ENCODE measurements at places on chromosomes 1 and 21. TPM values are rescaled to one million over a fixed set of nuclear protein-coding genes. Genes with fewer than 3 reads are reported as not detected.

Gene ATP1A2
- 0.28 TPM for total RNA-seq

Gene CYP4A11
- total RNA-seq, result not detected

Gene WNT3A
- total RNA-seq, result not detected

Gene SPOCD1
- total RNA-seq, result 44.0 TPM

Gene CD1D
- under 0.01 TPM for total RNA-seq

Gene LSM10
- 43.3 TPM for total RNA-seq

Gene KCNN3
- 0.28 TPM for total RNA-seq

Gene SELENBP1
- 19.7 TPM for total RNA-seq

Gene SSU72
- 71.9 TPM for total RNA-seq

Gene BEND5
- total RNA-seq, result under 0.01 TPM

Gene ADORA3
- not detected for total RNA-seq

Gene VHLL
- not detected for total RNA-seq

Gene OR2G6
- total RNA-seq, result not detected

Gene VN1R5
- not detected for total RNA-seq

Gene ZNF678
- total RNA-seq, result 5.6 TPM

Gene NBPF19
- 18.0 TPM for total RNA-seq

Gene GSTM5
- total RNA-seq, result 3.9 TPM

Gene ITGB2
- 0.56 TPM for total RNA-seq

Gene CACHD1
- 2.7 TPM for total RNA-seq

Gene CCDC181
- 1.7 TPM for total RNA-seq

Gene FCER1G
- 0.38 TPM for total RNA-seq

Gene LMOD1
- total RNA-seq, result 25.7 TPM

Measured in regular cardiac myocyte (primary cell).